Stimulated activated CD4-positive, alpha-beta T cell treated with anti-CD3 and anti-CD28 coated beads, Interleukin-15, amount 100 ng/mL, for 1 hour (primary cell): ENCODE measurements at places on chromosomes 16 and 17.

DNA sequence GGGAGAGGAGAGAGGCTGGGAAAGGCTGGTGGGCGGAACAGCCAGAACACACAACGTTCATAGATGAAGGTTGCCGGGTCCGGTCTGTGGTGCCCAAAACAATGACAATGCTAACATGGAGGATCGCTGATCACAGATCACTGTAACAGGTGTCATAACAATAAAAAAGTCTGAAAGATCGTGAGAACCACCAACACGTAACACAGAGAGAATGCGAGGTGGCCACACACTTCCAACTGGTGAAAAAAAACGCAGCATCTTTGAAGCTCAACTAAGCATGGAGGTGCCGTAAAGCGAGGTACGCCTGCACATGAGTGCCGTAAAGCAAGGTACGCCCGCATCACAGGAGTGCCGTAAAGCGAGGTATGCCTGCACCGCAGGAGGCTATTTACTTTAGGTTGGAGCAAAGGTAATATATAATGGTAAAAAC is 42.3 kb downstream of the ABR start:
- no peak for DNase-seq

- no peak for DNase-seq
Measured at GRCh38 chr17:66803474-66803951, 31.4 kb upstream of the CACNG5 start.

DNA sequence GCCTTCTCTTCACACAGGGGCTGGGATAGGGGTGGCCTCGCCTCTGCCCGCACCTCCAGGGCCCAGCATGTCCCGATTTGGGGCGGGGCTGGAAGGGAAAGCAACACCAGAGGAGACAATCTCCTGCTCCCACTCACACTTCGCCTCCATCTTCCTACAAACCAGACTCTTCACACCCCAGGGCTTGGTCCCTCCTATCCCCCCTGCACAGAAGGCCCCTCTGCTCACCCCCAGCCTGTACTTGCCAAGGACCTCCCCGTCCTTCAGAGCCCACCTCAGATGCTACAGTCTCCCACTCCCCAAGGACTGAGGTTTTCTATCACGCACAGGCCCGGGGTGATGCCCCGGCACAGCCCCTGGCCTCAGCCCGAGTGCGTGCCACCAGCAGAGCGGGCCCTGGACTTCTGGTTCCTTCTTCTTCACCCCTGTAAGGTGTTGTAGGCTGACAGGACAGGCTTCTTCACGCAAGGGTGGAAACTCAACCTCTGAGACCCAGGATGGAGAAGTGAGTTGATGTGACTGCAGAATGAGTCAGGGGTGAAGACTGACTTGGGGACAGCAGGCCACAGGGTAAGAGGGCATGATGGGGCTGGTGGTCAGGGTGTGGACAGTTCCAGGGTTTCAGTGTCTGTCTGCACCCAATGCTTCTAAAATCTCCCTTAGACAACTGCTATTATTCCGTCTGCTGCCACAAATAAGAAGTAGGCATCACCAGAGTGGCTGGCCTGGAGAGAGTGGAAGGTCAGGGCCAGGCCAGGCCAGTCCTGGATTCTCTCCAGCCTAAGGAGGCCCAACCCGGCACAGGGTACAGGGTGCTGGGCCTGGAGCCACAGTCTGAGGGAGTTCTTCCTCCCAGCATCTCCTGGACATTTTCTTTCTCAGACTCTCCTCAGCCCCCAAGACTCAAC is 2.5 kb downstream of the ITGAE start:
- DNase-seq = no peak

GRCh38 chr16:71658771-71659170 is 32.8 kb downstream of the MARVELD3 start:
- DNase-seq = no peak

DNA sequence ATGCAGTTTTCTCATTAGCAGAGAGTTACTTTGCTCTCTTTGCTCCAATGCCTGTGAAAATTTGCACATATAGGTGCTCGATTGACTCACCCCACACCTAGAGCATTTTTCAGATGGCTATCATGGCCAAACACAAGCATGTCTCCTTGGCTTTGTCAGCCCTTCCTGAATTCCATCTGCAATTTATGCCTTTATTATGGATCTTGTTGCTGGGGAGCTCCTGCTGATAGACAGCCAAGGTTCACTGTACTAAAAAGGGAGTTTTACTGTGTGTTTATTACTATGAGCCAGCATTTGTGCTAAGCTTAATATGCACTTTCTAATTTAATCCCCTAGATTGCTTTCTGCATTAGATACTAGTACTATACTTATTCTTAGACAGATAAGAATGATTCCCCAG is 93.3 kb downstream of the TOX3 start:
- no peak for DNase-seq

GRCh38 chr16:12580809-12581208 is 222.9 kb downstream of the CPPED1 start:
- DNase-seq = no peak

DNA sequence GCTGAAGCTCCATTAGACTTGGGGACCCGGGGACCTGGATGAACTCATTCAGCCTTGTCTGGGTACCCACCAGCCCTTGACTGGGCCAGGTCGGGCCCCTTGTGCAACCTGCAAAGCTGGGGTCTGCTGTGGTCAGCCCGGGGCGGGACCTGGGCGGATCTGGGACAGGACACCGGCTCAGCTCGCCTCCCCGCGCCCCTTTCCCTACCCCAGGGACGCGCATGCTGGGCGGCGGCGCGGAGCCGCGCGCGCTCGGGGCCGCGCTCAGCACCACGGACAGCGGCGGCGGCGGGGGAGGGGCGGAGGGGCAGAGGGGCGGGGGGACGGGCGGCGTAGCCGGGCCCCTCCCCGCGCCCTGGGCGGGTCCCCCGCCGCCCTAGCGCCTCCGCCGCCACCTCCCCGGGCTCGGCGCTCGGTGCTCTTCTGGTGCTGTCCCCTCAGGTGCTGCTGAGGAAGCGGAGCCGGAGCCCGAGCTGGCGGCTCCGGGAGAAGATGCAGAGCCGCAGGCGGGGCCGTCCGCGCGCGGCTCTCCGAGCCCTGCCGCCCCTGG is 7.4 kb downstream of the ACD start:
- DNase-seq = no peak

DNA sequence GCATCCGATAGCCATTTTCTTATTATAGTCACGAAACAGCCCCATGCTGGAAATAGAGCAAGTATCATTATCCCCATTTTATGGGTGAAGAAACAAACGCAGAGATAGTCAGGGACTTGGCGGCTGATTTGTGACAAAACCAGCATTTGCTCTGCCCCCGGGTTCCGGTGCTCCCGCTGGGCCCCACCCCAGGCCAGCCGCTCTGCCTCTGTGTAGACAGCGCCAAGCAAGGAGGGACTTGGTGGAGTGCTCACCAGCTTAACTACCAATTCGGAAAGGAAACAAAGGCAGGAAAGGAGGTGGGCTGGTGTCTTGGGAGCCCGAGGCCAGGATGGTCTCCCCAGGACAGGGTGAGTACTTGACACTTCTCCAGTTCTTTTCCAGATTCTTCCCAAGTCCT is 10.0 kb downstream of the SRL start:
- no peak for DNase-seq

DNA sequence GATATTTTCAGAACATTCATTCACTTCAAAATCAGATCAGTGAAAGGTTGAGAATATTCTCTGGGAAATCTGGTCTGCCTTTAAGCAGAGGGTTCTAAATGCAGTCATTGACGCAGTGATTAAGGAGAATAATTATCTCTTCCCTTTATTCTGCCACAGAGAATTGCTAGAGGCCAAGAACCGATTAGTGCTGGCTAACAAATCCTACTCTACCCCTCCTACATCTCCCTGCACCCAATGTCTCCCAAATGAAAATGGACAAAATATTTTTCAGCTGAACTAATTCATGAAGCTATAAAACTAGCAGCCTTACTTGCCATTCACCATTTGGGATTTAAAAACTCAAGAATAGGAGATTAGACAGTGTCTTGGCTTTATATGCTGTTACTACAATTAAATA is 185.5 kb upstream of the SOX9 start:
- DNase-seq = no peak

DNA sequence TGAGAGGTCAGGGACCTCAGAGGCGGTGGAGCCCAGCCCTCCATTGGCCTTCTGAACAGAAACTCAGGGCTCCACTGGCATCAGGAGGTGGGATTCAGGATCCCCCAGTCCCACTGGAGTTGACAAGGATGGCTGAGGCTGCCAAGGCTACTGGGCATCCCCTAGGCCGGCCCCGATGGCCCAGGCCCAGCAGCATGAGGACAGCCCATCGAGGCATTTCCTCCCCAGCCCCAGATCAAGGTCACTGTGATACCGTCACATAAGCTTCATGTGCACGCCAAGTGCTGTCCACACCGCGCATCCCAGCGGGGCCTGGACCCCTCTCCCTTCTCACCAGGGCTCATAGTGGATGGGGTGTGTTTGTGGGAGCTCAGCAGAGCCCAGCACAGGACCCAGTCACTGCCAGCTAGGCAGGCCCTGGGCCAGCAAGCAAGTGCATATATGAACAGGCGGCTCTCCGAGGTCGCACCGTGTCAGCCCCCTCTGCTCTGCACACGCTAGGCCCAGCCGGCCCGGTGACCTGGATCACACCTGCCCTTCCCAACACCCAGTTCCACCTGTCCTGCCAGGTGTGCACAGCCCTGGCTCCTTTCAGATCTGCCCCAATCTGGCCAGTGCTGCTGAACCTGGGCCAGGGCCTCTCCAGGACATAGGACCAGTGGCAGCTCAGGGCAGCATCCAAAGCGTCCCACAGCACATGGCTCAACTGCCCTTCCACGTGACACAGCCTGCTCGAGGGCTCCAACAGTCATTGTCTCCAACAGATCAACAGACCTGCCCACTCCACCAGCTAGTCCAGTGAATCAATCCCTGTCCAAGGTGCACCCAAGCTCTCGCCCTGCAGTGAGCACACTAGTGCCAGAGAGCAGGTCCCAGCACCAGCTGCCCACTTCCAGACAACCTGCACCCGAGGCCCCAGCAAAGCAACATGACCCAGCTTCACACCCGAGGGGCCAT is 32.8 kb upstream of the RASD1 start:
- no peak for DNase-seq

DNA sequence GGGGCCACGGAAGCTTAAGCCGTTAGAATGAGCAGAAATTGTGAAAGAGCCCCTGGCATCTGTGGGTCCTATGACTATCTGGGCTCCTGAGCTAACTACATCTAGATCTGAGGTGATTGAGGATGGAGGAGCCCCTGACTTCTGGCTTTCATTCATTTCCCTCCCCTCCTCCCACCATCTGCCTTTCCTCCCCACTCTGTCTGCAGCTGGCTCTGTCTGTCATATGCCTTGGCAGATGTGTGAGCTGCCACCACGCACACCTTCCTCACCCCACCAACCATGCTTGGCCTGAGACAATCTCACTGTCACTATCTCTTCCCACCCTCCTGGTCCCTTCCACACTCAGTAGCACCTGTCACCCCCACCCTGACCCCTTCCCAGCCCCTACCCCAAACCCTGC is 5.1 kb downstream of the CD300E start:
- DNase-seq = no peak

- DNase-seq = no peak
Measured at GRCh38 chr17:58575511-58575910, 61.1 kb upstream of the MTMR4 start.

- no peak for DNase-seq
Measured at GRCh38 chr16:50246299-50247122, 19.8 kb upstream of the ADCY7 start.

- no peak for DNase-seq
Measured at GRCh38 chr17:50774225-50774803, 7.0 kb upstream of the ANKRD40CL start.

DNA sequence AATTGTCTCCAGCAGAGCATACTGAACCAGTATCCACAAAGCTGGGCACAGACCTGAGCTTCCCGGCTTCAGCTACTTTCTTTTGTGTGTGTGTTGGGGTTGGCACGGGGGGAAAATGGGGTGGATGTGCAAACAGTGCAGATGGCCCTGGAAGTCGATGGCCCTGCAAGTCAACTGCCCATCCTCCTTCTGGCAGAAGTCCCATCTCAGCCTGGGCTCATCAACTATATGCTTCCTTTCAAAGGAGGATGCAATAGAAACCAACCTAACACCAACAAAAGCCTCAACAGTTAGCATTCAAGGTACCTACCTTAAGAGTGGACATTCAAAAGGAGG is 55.7 kb downstream of the SOX9 start:
- DNase-seq = no peak

DNA sequence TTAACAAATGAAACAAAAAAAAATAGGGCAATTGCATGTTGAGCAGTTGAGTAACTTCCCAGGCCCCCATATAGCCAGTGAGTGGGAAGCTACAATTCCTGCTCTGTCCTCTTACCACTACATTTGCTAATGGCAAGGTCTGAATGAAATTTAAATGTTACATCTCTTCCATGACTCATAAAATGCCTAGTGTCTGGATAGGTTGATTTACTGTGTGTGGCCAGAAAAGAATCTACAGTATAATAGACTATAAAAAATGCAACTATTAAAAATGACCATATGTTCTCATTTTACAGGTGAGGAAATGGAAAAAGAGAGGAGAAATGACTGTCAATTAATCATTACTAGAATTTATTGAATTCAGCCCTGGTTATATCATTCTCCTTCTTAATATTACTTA is 1199.3 kb downstream of the CDH11 start:
- DNase-seq = no peak

- DNase-seq = no peak
Measured at GRCh38 chr17:5598457-5598856, 14.1 kb upstream of the NLRP1 start.

- DNase-seq = no peak
Measured at GRCh38 chr17:66952681-66953629, 11.6 kb upstream of the CACNG4 start.

- no peak for DNase-seq
Measured at GRCh38 chr17:32141258-32141657, 1.0 kb upstream of the RHOT1 start.

DNA sequence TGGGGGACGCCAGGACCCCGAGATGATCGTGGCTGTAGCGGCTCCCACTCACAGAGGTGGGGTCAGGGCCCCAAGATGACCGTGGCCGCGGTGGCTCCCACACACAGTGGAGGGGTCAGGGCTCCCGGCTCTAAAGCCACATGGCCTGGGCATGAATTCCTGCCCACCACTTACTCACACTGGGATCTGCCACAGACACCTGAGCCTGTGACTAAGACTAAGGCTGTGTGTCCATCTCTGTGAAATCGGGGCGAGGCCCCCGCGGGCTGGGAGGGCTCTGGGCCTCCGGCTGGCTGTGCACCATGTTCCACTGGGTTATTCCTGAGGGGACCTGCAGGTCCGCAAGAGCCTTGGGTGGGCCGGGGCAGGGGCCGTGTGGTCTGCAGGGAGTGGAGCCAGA is 18.5 kb downstream of the ZFPM1 start:
- no peak for DNase-seq

- DNase-seq = no peak
Measured at GRCh38 chr16:19486750-19487325, 35.1 kb downstream of the GDE1 start.
